ENCODE measurements at places on chromosomes 12 and 14.

GRCh38 chr12:25553098-25553497 is at the start of gene LMNTD1:
Gene LMNTD1, minus strand, starts transcription at chr12:25553283. Its CDS starts 324 bp downstream, at chr12:25552959.
- DNase-seq, result no peak

- DNase-seq, result peak; percentile 31
Observed at GRCh38 chr12:111699-112493, 45.3 kb downstream of the IQSEC3 start.

- DNase-seq, result no peak
Observed at GRCh38 chr12:114320968-114321367, 85.0 kb downstream of the TBX5 start.

DNA sequence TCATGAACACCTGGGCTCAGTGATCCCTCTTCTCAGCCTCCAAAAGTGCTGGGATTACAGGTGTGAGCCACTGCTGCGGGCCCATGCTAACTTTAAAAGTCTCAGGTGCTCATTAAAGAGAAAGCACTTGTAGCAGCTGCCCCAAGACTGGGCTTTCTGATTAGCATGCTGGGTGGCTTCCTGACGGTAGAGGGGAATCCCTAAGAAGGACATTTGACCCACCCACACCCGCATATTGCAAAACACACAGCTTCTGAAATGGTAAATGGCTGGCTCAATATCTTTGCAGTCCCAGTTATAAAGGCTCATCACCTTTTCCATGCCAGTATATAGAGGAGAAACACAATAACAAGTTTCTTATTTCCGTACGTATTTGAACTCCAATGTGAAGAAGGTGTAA is 19.3 kb upstream of the BICD1 start:
- no peak for DNase-seq

DNA sequence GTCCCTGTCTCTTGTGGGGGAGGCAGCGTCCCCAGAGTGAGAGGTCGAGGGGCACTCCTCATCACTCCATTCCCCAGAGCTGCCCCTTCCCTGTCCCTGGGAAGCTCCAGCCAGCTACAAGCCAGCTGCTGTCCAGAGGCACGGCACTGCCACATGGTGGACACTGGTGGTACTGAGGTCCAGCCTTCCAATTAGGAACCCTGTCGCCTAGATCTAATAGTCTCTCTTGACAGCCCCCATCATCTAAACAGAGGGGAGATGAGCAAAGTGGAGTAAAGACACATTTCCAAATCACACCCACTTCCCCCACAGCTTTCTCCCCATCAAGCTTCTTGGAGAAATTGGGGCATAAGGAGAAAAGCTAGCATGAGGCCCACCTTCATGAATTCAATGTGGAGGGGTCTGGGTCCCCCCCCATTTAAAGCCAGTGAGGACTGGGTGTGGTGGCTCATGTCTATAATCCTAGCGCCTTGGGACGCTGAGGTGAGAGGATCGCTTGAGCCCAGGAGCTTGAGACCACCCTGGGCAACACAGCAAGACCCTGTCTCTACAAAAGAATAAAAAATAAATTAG is 2.1 kb upstream of the INHBE start:
- no peak for DNase-seq

DNA sequence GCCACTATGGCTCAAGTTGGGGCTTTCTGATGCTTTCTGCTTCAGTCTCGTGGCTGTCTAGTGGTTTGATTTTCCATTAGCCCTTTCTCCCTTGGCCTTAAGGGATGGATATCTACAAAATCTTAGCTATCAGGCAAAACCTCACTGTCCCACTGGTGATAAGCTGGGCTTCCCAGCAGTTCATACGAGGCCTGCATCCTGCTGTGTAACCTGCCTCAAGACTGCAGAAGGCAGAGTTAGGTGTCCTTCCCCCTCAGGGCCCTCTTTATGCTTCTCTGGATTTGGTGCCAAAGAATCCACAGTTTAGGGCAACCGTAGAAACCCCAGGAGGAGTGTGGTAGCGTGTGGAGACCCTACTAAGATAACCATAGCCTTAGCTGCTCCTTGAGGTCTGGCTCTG is 38.9 kb downstream of the ETV6 start:
- DNase-seq, result no peak

DNA sequence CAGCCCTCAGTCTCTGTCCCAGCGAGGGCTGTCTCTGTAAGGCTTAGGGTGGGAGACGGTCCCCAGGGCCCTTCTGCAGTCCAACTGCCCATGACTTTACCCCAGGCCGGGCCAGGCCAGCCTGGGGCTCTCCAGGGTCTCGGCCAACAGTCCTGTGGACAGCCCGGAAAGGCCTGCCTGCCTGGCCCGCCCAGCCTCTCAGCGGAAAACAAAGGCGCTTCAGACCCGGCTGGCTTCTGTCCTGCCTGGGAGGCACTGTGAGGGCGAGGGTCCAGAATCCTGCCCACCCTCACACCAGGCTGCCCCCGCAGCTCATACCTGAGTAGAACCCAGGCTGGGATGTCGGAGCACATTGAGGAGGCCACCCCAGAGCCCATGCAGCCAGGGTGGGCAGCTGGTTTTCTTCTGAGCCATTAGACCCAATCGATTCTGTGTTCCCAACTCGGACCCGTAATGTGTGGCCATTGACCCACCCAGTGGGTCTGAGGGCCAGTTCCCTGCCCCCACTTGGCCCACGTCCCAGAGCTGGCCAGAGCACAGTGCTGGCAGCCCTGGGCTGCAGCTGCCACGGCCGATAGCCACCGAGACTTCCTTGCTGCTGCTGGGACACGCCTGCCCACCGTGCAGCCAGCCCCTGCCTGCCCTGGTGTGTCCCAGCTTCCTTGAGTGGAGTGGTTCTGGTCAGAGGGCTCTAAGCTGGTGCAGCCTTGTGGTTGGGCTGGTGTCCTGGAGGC is 1.6 kb downstream of the CRIP2 start:
- no peak for DNase-seq

GRCh38 chr14:82855912-82856391 is 1322.3 kb upstream of the SEL1L start:
- no peak for DNase-seq

DNA sequence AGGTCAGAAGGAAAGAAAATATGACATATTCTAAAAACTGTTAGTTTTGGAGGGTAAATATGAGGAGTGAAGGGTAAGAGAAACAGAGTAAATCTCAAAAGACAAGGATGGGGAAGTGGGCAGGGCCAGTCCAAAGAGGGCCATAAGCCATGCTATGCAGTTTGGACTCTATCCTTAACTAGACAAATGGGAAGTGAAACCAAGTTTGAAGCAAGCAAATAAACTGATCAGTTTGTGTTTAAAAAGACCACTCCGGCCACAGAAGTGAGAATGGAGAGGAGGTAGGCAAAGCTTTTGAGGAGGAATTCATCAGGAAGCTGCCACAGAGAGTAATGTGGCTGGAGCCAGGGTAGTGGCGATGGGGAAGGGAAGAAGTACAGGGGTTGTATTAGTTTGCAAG is 37.5 kb upstream of the DAAM1 start:
- DNase-seq, result no peak

- peak; percentile 18 for DNase-seq
Observed at GRCh38 chr12:70576341-70577282, 60.6 kb downstream of the PTPRB start.

DNA sequence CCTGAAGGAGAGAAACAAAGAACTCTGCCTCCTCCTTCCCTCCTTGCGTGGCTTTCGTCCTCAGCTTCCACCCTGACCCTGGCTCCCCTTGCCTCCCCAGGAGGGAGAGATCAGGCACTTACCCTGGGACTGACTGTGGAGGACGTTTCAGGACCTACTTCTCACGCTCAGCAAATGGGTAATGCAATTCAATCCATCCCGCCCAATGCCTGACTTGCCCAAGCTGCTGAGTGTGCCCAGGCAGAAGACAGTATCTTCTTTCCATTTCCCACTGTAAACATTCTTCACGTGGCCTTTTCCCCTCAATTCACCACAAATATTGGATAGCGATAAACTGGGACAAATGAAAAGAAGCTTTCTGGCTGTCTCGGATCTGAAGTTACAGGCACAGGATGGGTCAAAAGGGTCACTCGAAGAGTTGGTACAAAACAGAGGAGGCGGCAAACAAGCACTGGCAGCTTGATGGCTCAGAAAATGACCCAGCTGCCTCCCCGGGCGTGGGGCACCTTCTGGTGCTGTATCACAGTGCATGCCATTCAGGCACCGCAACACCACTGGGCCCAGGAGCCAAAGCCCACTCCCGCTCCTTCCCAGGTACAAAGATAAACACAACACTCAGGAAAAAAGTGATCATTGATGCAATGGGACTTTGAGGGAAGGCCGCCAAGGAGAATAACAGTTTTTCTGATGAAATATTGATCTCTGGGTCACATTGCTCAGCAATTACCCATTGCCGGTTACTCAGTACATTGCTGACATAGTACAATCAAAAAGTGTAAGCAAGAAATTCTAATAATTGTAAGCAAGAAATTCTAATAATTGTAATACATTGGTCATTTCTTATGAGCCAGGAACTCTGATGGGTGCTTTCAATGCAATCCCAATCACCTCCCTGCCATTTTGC is 65.8 kb downstream of the TRIM9 start:
- no peak for DNase-seq

- DNase-seq, result no peak
Observed at GRCh38 chr12:21648378-21648777, 9.3 kb downstream of the LDHB start.

- no peak for DNase-seq
Observed at GRCh38 chr12:15540469-15540872, 218.2 kb downstream of the PTPRO start.

DNA sequence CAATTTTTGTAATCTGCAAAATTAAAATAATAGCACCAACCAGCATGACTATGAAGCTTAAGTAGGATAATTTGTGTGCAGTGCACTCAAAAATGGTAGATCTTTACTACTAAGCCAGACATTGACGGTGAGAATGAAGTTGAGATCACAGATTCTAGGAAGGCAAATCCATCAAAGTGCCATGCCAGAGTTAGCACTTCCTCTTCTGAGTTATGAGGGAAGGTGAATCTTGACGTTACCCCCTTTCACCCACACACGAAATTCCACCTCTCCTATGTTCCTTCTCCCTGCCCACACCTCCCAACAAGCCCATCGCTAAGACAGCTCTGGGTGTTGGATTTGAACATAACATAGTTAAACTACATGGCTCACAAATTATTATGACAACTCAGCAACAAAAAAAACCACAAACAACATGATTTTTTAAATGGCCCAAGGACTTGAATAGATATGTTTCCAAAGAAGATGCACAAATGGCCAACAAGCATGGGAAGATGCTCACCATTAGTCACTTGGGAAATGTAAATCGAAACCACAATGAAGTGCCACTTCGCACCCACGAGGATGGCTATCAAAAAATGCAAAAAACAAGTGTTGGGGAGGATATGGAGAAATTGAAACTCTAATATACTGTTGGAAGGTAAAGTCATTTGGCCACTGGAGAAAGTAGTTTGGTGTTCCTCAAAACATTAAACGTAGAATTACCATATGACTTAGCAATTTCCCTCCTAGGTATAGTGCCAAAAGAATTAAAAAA is 119.3 kb upstream of the RAP1B start:
- no peak for DNase-seq

GRCh38 chr14:98120831-98121464 is 1151.0 kb downstream of the BCL11B start:
- no peak for DNase-seq

DNA sequence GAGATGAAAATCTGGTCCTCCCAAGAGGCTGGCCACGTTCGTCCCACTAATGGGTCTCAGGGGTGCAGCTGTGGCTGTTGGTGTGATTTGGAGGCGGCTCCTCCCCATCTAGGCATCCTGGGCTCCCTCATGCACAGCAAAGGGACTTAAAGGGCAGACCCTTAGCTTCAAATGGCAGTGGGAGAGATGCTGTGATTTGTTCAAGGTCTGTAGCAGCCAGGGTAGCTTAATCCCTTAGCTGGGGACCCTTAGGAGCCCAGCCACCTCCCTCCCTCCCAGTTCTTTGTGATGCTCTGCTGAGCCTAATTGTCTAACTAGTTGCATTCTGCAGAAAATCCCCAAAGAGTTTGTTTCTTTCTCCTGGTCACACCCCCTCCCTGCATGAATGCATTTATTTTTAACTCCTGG is 18.3 kb downstream of the DYRK4 start:
- no peak for DNase-seq

DNA sequence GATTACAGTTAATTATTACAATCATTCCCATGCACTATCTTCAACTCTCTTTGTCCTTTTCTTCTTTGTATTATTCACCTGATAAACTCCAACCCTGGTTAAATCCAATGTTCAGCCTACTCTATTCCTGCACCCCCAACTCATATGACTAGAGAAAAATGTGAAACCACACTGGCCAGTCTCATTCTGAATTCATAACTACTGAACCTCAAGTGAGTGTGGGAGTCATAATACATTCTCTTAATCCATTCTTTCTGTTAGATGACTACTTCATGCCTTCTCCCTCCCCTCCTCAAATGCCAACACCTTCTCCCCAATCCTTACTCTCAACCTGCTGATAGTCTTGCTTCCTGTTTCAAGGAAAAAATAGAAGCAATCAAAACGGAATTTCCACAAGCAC is 22.3 kb upstream of the ITPR2 start:
- no peak for DNase-seq

GRCh38 chr14:32998433-32998832 is 59.8 kb downstream of the NPAS3 start:
- DNase-seq, result no peak

DNA sequence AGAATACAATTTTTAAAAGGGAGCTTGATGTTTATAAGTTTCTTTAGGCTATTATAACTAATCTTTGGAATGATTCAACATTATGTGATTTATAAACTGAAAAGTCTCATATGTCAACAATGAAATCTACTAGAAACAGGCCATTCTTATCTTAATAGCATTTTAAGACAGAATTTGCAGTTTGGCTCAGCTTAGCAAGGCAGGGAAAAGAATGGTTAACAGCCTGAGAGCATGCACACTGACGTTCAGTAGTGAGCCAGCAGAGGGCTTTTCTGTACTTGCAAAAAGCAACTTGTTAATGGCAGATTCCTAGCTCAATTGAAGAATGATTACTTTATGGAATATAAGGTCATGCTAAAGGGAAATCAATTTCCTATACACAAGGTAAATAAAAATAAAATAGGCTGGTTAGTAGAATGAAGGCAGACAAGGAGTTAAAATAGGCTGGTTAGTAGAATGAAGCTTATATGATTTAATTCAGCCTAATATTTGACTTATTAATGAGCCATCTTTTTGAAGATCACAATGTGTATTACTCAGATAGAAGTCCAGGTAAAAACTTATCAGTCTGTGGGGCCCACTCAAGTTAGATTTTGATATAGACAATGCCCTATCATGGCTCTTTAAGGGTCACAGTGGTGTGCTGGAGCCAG is 95.9 kb downstream of the OTOGL start:
- no peak for DNase-seq

GRCh38 chr12:42932936-42933335 is 343.4 kb upstream of the PRICKLE1 start:
- DNase-seq, result no peak

Measured in GM12864 (cell line).